ENCODE measurements at places on chromosomes 6 and 20.

GRCh38 chr6:144536079-144536478 is 250.9 kb downstream of the UTRN start:
- no peak for DNase-seq

- no peak for DNase-seq
Observed at GRCh38 chr20:34703424-34704176, 544 bp upstream of the TP53INP2 start.

GRCh38 chr6:145755682-145756081 is 20.4 kb upstream of the EPM2A start:
- no peak for DNase-seq

DNA sequence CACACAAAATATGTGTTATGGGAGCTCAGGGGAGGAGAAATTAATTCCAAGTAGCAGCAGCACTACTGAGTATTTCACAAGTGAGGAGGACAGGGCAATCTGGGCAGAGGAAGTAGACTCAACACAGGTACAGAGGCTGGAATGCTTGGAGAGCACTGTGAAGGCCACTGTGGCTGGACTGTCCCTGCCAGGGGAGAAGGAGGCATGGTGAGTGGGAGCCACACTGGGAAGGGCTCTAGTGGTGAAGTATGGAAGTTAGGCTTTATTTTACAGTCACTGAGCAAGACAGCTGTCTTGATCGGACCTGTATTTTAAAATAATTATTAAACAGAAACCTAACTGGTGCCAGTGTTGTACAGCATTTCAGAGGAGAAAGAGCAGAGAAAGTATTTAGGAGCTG is 28.8 kb downstream of the FAM229B start:
- no peak for DNase-seq

DNA sequence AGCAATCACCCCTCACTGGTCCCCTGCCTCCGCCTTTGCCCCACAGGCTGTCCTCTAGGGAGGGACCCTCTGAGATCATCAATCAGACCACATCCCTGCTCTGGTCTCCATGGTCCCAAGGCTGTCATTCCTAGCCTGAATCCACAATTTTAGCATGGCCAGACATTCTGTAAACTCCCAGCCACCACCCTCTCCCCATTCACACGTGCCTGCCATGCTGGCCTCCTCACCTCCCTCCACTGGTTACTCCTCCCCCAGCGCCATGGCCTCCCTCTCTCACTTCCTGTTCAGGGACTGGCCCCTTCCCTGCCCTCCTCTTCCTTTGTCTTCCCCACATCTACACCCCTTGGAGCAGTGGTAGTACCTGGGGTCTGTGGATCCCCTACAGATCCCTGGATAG is 150.7 kb upstream of the MLN start:
- no peak for DNase-seq

DNA sequence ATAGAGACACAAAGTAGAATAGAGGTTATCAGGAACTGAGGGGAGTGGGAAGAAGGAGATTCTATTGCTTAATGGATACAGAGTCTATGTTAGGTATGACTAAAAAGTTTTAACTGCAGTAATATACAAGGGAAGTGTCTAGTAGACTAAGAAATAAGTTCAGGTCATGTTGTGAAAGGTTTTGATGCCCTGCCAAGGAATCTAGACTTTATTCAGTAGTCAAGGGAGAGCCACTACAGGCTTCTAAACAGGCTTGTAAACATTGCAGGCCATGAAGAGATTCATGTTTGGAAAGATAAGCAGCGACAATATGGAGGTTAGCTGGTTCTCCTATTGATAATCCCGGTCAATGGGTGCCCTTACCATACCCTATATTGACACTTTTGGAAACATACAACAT is 352.8 kb upstream of the SOX4 start:
- DNase-seq = no peak

DNA sequence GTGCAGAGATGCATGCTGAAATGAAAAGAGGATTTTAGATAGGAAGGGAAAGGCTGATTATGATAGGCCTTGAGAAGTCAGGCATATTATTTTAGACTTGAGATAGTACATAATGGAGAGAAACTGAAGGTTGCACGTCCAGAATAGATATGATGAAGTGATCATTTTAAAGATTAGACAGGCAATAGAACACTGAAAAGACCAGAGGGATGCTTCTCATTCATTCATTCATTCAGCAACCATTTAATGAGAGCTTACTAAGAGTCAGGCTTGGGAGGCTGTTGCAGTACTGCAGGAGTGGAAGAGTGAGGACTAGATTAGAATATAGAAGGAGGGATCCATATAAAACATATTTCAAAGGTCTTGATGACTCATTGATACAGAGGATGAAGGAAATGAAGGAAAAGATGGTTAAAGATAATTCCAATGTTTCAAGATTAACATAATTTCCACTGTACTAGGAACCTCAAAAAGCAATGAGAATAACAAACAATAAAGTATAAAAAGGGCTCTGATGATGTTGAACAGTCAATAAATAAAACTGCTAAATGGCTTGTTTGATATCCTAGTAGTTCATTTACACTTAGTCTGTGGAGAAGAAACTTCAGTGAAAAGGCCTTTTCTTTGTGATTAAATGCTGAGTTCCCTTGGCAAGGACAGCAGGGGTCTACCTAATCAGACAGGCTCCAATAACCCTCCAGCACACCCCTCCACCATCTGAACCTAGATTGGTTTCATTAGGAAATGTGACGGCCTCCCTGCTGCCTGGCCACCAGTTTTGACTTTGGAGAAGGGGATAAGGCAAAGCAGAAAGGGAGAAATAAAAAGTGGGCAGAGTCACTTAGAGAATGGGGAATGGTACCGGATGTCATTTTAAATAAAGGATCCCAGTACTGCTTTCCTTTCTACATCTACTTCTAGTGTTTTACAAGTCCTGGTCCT is 5.3 kb upstream of the FBXO9 start:
- no peak for DNase-seq

DNA sequence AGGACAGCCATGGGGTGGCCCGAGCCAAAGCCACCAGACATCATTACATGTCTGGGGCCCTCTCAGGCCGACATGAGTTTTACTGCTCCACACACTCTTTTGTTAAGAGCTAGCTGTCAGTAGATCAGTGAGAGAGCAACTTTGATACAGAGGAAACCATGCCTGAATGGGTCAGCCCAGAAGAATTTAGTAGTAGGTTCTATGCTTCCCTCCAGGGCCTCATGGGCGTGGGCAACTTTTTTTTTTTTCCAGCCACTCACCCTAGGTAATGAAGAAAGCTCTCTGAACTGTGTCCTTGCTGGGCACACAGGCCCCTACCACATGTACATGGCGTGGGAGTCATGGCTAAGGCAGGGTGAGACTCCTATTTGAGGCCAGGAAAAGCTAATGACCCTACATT is 38.8 kb downstream of the HLA-F start:
- DNase-seq = no peak

DNA sequence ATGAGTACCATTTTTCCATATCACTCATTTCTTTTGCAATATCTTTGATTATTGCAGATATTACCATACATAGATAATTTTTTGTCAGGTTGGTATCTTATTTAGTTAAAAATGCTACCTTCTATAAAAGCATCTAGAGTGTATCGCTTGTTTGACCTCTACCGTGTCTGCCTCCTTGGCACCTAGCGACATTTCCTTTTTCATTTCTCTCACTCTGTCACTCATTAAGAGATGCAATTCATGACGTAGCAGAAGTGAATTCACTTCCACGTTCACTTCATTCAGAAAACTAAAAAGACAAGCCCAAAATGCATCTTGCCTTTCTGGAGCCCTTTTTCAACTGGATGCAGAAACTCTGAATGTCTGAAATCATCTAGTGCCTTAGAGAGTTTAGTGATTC is 172.9 kb downstream of the MMS22L start:
- no peak for DNase-seq

- DNase-seq = no peak
Observed at GRCh38 chr20:11847827-11848226, 69.9 kb upstream of the BTBD3 start.

DNA sequence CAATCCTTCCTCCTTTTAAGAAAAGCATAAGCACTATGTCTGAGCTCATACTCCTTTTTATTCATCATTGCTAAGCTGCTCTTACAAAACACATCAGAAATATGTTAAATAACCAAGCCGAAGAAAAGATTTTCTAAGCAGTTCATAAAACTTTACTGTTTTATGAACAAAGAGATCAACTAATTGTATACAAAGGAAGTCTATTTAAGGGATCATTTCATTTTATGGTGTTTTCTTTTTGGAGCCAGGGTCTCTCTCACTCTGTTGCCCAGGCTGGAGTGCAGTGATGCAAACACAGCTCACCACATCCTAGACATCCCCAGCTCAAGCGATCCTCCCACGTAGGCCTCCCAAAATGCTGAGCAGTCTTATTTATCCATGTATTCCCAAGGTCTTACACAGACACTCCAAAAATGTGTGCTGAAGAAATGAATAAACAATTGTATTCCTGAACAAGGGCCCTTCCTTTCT is 9.3 kb downstream of the NUDT3 start:
- DNase-seq = no peak

- DNase-seq = no peak
Observed at GRCh38 chr6:36319436-36319762, 17.3 kb downstream of the BNIP5 start.

GRCh38 chr20:39067526-39068216 is 105.5 kb downstream of the DHX35 start:
- no peak for DNase-seq

GRCh38 chr20:53828682-53829254 is 235.1 kb upstream of the ZNF217 start:
- no peak for DNase-seq

DNA sequence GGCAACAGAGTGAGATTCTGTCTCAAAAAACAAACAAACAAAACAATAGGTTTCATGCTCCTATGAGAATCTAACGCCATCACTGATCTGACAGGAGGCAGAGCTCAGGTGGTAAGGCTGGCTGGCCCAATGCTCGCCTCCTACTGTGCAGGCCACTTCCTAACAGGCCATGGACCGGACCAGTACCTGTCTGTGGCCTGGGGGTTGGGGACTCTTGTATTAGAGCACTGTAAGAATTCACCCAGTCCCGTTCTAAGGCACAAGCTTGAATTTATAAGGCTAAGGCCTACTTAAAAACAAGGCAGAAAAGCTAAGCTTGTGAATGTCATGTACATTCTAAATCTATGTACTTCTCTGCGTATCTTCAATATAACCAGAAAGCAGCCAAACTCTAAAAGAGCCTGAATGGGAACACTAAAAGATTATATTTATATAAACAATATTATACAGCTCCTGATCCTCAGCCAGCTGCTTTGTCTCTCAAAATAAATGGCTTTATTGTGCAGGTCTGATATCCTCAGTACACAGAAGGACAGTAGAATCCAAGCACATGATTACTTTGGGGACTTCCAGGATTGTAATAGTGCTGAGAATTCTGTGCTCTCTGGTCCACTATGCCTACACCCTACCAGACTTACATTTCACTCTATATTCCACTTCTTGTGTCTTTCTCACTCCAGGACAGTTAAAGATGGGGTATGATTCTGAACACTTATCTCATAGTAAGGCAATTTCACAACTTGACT is 64.5 kb upstream of the DST start:
- DNase-seq = no peak

GRCh38 chr6:133896344-133896721 is 7.4 kb downstream of the TCF21 start:
- DNase-seq = no peak

GRCh38 chr6:48037946-48038345 is 73.1 kb downstream of the PTCHD4 start:
- no peak for DNase-seq

DNA sequence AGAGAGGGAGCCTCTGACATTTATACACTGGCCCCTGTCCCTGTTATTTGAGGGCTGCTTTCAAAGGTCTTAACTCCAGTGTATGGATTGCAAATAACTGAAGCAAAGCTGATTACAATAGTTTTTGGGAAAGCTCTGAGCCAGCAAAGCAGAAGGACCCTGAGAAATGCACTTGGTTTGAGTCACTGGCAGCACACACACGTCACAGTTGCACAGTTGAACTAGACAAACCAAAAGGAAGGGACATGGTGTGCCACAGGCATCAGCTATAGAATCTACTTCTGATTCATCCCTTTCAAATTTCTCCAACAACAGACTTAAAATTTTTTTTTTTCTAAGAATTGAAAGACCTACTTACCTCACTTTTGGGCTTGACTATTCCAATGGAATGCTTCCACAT is 56.4 kb downstream of the SNRNP48 start:
- no peak for DNase-seq

- DNase-seq = no peak
Observed at GRCh38 chr6:27188885-27189418, 58.5 kb upstream of the PRSS16 start.

- DNase-seq = no peak
Observed at GRCh38 chr6:144248476-144249301, 36.4 kb upstream of the UTRN start.

GRCh38 chr6:36050305-36050704 is 22.7 kb downstream of the MAPK14 start:
- DNase-seq = no peak

DNA sequence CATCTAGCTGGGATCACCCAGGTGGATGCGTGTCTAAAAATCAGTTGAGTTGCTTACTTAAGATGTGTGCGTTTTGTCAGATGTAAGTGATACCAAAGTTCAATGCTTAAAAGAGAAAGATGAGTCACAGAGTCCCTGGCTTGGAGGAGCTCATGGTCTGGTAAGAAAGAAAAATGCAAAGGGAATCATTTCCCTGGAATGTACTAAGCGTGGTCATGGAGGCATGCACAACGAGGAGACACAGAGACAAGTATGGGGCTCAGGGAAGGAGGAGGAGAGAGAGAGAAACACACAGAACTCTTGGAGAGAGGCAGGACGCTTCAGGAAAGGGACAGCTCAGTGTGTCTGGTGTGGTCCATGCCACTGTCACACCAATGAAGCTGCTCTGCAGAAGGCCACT is 186.9 kb upstream of the GMDS start:
- DNase-seq = no peak

- DNase-seq = no peak
Observed at GRCh38 chr20:62804021-62804626, 511 bp upstream of the OGFR start.

DNA sequence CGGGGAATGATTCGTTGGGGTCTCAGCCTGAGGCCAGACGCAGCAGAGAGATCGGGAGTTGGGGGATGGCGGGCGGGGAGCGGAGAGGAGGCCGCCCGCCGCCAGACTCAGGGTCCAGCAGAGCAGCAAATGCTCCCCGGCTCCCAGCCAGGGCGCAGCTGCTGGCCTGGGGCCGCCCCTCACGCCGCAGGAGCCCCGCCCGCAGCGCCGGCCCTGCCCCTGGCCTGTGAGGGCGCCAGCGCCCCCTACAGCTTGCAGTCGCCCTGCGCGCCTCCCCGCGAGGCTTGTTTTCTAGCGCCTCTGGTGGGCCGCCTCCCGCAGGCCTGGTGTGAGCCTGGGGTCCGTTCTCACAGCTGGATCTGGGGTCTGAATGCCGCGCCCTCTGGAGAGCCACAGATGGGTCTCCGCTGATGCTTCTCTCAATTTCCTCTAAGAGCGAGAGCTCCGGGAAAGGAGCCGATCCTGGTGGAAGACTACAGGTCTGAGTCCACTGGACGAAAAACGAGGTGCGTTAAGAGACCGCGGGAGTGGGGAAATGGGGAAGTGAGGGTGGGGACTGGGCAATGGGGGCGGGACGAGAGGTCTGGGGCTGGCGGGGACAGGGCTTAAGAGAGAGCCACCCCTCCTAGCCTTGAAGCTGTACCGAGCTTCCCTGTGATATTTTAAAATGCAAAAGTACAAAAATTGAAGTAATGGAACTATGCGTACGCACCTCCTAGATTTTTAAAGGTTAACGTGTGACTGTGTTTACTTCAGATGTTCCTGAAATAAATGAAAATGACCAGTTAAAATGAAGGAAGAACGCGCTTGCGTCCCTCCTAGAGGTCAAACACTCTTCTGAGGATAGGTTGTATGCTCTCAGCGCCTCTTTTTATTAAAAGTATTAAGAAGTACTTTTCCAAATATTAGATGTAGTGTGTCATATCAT is 30.1 kb downstream of the TRIM38 start:
- DNase-seq = peak; percentile 83

Measured in caudate nucleus (tissue), 63 donors.